Occipital lobe (tissue), 3 donors: ENCODE measurements at places on chromosomes 12 and 14. TPM values are rescaled to one million over a fixed set of nuclear protein-coding genes. Genes with fewer than 3 reads are reported as not detected.

The STAC3 gene
- total RNA-seq: 0.94 TPM

DNA sequence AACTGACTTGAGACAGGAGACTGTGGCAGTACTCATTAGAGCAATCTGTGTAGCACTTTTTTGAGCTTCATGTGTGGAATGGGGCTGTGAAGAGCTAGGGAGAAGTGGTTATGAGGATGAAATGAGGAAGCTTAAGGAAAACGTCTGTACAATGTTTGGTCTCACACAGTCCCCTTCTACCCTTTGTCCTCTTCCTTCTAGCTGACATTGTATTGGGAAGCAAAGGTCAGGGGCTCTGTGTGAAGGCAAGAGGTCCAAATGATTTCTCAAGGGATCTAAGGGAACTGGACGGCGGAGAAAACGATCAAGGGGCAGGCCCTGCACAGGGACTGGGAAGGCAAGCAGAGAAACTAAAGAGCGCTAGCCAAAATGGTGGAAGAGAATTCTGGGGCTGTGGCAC, 13.1 kb upstream of the CIPC start:
- DNase-seq: no peak

DNA sequence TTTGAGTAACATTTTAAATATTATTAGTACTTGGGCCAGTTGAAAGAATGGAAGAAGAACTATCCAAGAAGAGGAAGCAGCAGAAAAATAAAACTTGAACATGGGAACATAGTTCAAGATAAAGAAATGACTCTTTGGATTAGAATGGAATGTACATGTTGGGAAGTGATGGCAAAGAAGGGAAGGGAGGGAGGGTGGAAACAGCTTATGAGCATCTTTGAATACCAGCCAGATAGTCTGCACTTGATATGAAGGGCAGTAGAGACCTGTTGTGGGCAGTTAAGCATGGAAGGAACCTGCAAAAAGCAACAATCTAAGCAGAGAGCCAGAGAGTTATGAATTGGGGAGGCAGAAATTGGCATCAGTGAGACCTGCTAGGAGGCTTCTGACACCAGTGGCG, 10.0 kb upstream of the IL22 start:
- DNase-seq: no peak

DNA sequence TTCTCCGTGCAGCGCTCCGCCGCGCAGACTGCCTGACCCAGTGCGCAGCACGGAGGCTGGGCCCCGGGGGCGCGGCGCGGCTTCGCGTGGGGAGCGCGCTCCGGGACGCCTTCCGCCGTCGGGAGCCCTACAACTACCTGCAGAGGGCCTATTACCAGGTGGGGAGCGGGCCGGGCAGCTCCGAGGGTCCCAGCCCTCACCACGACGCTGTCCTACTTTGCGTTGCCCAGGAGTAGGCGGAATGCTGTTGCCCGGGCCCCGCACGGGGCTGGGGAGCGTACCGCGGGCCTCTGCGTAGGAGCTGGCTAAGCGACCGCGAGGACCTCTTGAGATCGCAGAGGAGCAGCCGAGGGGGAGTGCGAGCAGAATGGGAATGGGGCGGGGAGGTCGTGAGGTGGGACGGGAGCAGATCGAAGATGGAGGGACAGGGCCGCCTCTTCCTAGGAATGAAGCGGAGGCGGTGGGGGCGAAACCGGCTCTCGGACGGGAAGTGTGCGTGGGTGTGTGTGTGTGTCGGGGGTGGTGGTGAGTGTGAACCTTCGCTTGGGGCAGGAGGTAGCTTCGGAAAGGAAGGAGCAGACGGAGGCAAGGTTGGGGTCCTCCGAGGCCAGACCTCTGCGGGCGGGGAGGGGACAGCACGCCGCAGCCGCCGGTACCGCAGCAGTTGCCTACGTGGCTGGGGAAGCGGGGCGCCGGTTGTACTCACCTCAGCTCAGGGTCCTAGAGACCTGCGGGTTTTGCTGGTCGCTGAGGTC, 751 bp downstream of the P3H3 start:
- DNase-seq: no peak

The PIWIL1 gene
- not detected for total RNA-seq

GRCh38 chr14:56271970-56272369, 153.8 kb downstream of the PELI2 start:
- no peak for DNase-seq

The FGF23 gene
- total RNA-seq: not detected

GRCh38 chr12:10364815-10365622, 24.8 kb downstream of the KLRK1 start:
- DNase-seq: peak; percentile 52

DNA sequence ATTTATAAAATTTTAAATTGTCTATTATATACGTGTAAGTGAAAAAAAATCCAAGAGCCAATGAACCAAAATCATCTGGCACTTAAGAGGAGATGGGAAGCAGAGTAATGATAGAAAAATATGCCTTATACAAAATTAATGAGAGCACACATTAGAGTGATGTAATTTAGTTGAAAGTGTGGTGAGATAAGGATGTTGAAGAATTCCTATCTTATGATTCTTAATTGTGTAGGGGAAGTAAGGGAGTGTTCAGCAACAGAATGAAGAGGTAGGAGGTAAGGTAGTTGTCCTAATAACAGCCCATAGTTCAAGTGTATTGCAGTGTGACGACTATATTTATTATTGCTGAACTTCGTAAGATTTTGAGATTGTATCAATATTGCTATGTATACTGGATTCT, 843.4 kb upstream of the FLRT2 start:
- no peak for DNase-seq

- DNase-seq: no peak
Measured at GRCh38 chr12:53660041-53660440, 15.8 kb downstream of the ATP5MC2 start.

GRCh38 chr12:16581416-16581815, 24.5 kb downstream of the LMO3 start:
- DNase-seq: no peak
